Activated CD4-positive, alpha-beta T cell treated with anti-CD3 and anti-CD28 coated beads, Interleukin-2, amount 10 ng/mL, durations not matched to agents 7 days and 5 days (primary cell): ENCODE measurements at places on chromosomes 2 and 18.

DNA sequence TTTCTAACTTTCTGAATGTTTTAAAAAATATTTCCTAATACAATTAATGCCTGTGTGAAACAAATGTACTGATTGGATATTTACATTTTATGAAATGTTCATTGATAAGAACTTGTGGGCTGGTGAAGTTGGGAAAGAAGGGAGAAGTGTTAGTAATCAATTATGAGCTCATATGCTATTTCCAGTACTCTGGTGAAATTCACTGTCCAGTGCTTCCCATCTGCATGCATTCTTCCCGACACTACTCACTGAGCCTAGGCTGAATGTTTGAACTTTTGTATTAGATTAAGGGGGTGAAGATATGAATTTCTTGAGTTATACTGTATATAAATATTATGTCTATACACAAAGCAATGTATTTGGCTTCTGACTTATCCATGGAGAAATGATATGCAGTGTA lies 36.0 kb downstream of the SKA1 start:
- DNase-seq = no peak

GRCh38 chr2:6970976-6971480 lies 53.8 kb downstream of the RNF144A start:
- DNase-seq = no peak

GRCh38 chr2:42853549-42854206 lies 61.3 kb upstream of the HAAO start:
- no peak for DNase-seq

DNA sequence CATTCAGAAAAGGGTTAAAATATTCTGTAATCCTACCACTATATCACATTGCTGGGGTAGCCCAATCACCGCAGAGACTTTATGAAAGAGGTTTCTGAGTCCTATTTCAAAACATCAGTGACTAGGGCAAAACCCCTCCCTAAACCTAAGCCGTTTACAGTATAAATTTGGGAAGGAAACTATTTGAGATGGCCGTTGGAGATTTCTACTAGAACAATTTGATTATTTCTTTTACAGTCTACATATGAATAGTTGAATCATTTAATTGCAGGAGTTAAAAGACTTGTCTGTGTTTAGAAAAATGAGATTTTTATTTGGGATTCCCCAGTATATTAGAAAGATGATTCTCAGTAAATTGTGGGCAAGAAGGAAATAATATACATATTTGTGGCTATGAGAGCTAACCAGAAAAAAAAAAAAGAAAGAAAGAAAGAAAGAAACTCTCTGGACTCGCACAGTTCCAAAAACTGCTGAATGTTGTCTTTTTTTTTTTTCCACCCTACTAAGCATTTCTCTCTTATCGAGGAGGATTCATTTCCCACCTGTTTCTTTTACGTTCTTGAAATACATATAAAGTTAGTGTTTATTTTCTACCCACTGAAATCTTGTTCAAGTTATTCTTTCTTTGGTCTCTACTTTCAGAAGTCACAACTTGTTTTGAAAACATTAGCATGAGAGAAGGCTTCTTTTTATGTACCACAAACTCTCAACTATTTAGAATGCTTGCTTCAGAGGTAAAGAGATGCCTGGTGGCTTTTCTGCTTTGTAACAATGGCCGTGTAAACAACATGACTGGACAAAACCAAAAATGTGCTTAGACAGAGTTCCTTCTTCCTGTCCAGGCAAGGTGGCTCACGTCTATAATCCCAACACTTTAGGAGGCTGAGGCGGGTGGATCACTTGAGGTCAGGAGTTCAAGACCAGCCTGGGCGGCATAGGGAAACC lies 65.9 kb downstream of the BCL2 start:
- DNase-seq = no peak

GRCh38 chr2:179428649-179429048 lies 164.0 kb upstream of the SESTD1 start:
- no peak for DNase-seq

DNA sequence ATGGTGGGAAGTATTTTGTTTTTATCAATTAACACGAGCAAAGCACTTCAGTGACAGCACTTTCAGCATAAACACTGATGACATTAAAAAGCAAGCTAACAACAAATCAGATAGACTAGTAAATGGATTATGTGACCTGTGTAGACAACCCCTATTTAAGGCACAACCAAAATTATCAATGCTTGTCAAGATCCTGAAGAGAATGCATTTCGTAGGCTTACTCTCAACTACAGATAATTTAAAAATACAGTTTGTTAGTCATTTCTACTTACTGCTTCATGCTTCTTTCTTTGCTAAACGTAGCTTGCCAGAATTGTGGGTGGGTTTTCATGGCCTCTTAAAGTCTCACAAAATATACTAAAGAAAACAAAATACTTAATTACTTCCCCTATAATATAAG lies 3.4 kb downstream of the CSRNP3 start:
- no peak for DNase-seq

- DNase-seq = no peak
These were observed 62.6 kb upstream of the FN1 start for GRCh38 chr2:215498431-215498830.

DNA sequence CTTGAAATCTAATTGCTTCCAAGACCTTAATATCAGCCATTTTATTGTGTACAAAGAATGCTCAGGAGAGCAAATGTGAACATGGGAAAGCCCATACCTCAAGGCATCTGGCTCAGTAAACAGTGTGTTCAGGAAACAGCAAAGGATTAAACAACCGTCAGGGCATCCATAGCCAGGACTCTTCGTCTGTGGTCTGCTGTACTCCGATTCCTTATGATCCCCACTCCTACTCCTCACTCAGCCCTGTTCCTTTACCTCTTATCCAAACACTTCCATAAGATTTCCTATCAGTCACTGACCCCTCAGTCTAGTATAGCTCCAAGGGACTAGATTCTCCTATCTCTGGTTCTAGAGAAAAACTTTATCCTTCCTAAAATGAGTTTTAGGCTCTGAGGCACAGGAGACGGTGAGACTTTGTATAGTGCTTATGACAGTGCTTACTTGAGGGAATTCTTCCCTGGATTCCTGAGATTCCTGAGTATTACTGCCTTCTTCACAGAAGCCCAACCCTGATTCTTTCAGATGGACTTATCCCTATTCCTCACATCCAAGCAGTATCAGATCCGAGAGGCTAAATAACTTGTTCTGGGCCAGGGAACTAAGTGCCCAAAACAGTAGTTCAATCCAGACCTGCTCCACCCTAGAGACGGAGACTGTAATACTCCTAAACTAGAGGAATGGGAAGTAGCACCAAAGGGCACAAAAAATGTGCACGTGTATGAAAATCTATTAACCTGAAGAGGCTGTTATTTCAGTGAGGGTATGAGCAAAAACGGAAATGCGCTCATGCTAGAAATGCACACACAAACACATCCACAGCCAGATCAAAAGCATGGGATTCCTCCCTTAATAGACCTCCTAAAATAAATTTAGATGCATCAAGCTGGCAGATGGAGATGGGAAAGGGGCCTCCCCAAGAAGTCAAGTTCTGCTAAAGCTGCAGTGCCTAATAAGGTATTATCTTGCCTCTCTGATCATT lies 42.1 kb upstream of the SIGLEC15 start:
- DNase-seq = no peak

DNA sequence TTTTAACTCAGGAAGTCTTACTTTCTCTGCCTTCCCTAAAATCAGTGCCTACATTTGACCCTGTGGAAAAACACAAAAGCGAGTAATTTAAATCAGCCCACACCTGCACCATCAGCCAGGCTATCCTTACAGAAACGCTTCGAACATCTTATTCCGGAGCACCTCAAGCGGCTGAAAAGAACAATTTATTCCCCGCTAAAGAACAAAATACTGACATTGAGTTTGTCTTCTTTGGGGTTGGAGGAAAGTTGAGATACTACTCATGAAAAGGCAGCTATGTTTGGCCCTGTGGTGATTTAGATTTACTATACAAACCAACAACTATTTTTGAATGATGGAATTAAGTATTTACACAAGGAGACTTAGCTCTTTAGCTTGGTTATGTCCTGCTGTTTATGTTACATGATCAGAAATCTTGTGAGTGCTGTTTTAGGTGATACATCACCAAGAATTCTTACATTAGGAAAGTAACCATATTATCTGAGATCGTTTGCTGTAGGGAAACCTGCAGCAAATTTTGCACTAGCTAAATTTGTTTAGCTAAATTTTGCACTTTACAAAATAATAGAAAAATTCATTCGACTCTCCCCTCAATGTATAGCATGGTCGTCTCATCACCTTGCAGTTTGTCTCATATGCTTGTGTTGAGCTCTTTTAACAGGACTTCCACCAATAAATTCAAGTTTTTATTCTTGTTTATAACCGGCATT lies 158.8 kb upstream of the SIX2 start:
- DNase-seq = no peak
